Lower lobe of right lung (tissue), 2 donors: ENCODE measurements at places on chromosomes 7 and 10.

GRCh38 chr7:95253986-95254385, 70.3 kb downstream of the PON1 start:
- no peak overlapping the region for H3K27ac ChIP-seq
- no peaks in the 10 kb centered on the region for H3K4me1 ChIP-seq
- H3K36me3 ChIP-seq, result no peaks in the 10 kb centered on the region
- no peaks in the 10 kb centered on the region for H3K27me3 ChIP-seq
- DNase-seq, result no peak
- H3K4me3 ChIP-seq, result no peak overlapping the region

DNA sequence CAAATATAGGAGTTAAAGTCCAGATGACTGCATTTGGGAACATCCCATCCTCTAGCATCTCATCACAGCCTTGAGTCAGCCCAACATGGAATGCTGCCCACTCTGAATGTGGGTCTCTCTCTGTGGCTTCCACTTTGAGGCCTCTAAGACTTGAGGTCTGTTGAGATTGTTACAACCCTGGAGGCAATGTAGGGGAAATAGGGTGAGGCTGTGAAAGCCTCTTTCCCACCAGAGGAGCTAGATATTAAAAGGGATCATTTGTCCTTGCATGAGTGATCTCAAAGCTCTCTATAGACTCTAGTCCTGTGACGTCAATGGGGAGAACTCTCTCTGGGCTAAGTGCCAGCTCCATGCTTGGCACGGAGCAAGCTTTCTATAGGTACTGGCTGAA, 6.4 kb upstream of the GOLGA7B start:
- DNase-seq, result no peak
- H3K36me3 ChIP-seq, result no peaks in the 10 kb centered on the region
- no peak overlapping the region for H3K4me3 ChIP-seq
- H3K27me3 ChIP-seq, result peaks cover 12% of the 10 kb centered on the region

GRCh38 chr10:116044801-116045248, 228.2 kb downstream of the GFRA1 start:
- no peaks in the 10 kb centered on the region for H3K36me3 ChIP-seq
- no peak for DNase-seq
- H3K27me3 ChIP-seq, result no peaks in the 10 kb centered on the region
- no peak overlapping the region for H3K4me3 ChIP-seq

DNA sequence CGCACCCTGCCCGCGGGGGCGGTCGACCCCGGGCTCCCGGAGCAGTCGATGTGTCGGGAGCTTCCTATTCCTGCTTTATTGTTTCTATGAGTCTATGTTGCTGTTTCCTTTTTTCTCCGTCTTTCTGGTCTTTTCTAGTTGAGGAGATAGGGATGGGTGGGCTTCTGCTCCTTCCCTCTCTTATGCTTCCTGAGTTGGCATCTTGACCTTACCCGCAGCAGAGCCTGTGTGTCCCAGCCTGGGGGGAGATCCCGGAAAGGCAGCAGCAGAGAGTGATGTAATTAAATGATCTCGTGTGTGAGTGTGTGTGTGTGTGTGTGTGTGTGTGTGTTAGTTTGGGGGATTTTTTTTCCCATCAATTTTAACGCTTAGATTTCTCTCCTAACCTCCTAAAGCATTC, 486 bp upstream of the SORCS1 start:
- DNase-seq, result no peak
- H3K4me1 ChIP-seq, result no peaks in the 10 kb centered on the region
- no peak overlapping the region for H3K4me3 ChIP-seq
- no peaks in the 10 kb centered on the region for H3K36me3 ChIP-seq
